Endothelial cell (in vitro differentiated cells): ENCODE measurements at places on chromosomes 13 and 19.

GRCh38 chr13:105847527-105848291 is 687.8 kb downstream of the EFNB2 start:
- no peak for DNase-seq

GRCh38 chr13:108154421-108154858 is 60.9 kb downstream of the LIG4 start:
- no peak for DNase-seq

GRCh38 chr19:7018828-7019227 is 2.4 kb downstream of the MBD3L2B start:
- no peak for DNase-seq

- DNase-seq, result no peak
Measured at GRCh38 chr19:55255618-55256423, 3.0 kb downstream of the PPP6R1 start.

- DNase-seq, result no peak
Measured at GRCh38 chr13:49897713-49898112, 38.4 kb downstream of the SPRYD7 start.

- no peak for DNase-seq
Measured at GRCh38 chr19:16328824-16329482, 4.3 kb downstream of the KLF2 start.

GRCh38 chr13:112114391-112114790 is 47.4 kb downstream of the SOX1 start:
- no peak for DNase-seq

- DNase-seq, result peak; percentile 14
Measured at GRCh38 chr13:37640499-37640898, 41.9 kb upstream of the POSTN start.

- no peak for DNase-seq
Measured at GRCh38 chr19:15696654-15697194, 23.8 kb downstream of the CYP4F12 start.

DNA sequence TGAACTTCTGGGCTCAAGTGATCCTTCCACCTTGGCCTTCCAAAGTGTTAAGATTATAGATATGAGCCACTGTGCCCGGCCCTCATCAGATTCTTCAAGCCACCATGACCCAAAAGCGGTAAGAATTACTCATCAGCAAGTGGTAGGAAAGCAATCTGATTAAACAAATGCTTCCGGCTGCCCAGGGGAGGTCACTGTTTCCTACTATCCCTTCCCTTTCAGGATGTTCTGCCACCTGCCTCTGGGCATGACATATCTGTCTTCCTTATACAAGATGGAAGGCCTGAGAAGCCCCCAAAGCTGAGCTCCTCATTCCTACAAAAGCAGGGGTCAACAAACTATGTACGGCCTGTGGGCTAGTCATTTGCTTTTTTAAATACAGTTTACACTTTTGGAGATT is 7.0 kb downstream of the ABHD8 start:
- no peak for DNase-seq

- peak; percentile 76 for DNase-seq
Measured at GRCh38 chr19:37691881-37692504, 27.6 kb downstream of the ZNF607 start.

DNA sequence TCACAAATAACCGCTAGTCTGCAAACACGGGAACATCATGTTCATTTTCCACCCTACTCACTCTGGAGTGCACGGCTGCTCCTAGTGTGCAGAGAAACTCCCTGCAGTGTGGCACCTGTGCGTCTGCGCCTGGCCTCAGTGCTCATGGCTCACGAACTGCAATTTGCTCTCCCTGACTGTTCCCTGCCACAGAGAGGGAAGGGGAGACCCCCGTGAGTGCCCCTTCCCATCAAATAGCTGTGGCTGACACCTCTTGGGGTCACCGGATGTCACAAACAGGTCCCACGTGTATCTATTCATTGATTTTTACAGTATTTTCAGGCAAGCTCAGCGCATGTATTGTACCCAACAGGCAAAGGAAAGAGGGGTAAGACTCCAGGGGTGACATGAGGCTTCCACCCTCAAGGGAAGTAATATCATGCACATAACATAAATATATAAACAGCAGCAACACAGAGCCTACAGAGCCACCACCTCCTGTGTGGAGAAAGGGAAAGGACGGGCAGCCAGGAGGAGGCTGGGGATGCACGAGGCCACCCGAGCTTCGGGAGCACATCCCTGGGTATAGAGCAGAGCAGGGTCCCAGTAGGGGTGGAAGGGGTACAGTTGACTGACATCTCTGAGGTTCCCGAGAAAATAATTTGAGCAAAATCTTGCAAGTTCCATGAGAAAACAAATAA is 140.3 kb upstream of the SOX1 start:
- no peak for DNase-seq

- no peak for DNase-seq
Measured at GRCh38 chr13:110220471-110220870, 86.5 kb downstream of the COL4A1 start.

DNA sequence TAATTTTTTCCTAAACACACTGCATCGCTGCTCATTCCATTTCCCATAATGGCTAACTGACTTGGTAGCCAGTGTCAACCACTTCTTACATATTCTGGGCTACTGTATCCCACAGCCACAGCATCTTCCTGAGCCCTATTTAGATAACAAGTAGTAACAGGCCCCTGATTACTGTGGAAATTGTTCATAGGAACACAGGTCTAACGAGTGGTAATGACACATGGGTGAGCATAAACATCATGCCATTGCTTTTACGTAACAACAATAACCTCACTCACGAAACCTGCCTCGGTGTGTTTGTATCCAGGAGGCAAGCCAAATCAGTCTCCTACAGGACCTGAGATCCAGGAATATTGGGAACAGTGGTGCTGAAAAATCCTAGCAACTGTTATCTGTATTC is 438.6 kb downstream of the KLF5 start:
- DNase-seq, result no peak

- no peak for DNase-seq
Measured at GRCh38 chr13:107493266-107493665, 722.1 kb downstream of the LIG4 start.

GRCh38 chr13:107675847-107676550 is 539.3 kb downstream of the LIG4 start:
- no peak for DNase-seq

DNA sequence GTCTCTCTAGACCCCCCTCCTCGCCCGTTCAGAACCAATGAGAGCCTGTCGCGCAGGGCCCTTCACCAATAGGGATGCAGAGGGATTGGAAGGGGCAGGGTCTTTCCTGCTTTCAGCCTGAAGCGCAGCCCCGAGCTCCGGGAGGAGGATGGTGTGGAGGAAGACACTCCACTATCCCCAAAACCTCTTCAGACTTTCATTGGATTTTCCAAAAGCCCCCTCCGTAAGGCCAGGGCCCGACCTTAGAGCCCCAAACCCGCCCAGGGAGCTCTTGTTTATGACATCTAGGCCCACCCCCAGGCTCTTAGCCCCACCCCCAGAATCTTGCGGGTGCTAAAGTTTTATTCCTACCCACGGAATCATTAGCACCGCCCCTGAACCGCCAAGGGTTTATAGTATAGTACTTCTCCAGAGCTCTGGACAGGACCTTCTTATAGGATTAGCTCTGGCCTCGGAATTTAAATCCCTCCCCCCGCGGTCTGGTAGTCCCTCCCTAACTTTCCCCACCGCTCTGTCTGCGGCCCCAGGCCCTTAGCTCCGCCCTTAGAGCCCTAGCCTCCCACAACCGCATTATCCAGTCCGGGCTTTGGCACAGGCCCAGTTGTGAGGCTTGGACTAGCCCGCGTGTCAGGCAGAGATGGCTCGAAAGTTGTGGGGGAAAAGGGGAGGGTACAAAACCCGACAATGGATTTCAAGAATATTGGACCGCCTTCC is 6.6 kb upstream of the EML2 start:
- DNase-seq, result peak; percentile 46

GRCh38 chr13:72390909-72391308 is 336.5 kb downstream of the MZT1 start:
- no peak for DNase-seq

DNA sequence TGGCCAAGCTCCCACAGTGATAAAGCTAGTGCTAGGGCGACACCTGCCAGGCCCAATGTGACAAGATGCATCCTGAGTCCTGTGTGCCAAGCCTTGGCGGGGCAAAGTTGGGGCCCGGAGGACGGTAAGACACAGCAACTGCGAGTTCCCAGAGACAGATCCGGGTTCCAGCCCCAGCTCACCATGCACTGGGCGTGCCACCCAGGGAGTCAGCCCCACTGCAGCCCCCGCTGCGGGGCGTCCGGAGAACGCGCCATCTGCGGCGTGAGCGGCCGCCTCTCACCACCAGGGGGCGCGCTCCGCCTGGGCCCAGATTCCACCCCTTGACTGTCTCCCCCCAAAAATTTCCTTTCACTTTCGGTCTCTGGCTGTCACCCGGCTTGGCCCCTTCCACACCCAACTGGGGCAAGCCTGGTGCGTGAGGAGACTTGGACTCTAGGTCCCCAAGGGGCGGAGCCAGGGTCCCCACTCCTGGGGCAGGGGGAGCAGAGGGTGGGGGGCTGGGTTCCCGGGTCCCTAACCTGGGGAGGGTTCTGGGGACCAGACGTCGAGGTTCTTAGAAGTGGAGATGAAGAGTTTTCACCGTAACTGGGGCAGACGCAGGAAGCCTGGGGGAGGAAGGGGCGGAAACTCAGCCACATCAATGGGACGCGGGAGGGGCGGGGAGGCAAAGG is at the start of gene FLT3LG:
TSS of gene FLT3LG (plus strand) at position 348 of the 674 bp plus-strand sequence. CDS start 425 bp downstream, outside the sequence.
- DNase-seq, result peak; percentile 66

DNA sequence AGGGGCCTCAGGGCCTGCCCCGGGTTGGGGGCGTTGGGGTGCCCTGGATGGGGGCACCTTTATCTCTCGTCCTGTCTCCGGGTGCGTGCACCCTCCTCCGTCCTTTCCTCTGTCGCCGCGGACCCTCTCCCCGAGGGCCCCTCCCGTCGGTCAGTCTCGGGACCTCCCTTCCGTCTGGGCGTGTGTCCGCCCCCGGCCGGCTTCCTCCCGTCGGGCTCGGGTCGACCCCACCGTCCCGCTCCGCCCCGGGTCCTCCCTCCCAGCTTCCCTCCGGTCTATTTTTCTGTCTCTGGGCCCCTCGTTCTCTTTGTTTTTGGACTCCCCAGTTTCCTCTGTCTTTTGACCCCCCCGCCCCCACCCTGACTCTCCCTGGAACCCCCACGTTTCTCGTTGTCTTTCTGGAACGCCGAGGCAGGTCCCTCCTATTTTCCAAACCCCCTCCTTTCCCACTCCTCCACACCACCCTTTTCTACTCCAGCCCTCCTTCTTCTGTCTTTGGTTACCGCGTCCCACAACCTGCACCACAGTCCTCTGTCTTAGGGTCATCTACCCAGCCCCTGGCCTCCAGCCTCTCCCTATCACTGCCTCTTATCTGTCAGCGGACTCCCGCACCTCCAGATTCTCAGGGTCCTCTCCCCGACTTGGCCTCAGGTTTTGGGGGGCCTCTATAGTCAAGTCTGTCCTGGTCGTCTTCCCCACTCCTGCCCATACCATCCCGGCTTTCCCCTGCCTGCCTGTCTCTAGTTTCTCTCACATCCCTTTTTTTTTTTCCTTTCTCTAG is 757 bp downstream of the EGLN2 start:
- peak; percentile 57 for DNase-seq

- DNase-seq, result peak; percentile 52
Measured at GRCh38 chr13:98033277-98034247, 80.1 kb downstream of the IPO5 start.

- no peak for DNase-seq
Measured at GRCh38 chr13:113978741-113979481, 5.0 kb upstream of the C13orf46 start.

DNA sequence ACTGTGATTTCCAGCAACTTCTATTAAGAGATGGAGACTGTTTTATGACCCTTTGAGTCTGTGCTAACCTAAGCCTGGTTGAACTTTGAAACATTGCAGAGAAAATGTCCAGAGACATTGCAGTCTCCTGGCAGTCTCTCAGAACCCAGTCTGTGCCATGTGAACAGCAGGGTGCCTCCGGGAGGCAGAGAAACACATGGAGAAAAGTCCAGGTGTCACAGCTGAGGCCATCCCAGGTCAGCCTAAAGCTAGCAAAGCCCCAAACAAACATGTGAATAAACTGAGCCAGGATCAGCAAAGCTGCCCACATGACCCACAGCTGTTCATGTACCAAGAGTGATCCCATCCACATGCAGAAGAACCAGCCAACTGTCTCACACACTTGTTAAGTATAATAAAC is 7.8 kb downstream of the CYP4F11 start:
- no peak for DNase-seq

DNA sequence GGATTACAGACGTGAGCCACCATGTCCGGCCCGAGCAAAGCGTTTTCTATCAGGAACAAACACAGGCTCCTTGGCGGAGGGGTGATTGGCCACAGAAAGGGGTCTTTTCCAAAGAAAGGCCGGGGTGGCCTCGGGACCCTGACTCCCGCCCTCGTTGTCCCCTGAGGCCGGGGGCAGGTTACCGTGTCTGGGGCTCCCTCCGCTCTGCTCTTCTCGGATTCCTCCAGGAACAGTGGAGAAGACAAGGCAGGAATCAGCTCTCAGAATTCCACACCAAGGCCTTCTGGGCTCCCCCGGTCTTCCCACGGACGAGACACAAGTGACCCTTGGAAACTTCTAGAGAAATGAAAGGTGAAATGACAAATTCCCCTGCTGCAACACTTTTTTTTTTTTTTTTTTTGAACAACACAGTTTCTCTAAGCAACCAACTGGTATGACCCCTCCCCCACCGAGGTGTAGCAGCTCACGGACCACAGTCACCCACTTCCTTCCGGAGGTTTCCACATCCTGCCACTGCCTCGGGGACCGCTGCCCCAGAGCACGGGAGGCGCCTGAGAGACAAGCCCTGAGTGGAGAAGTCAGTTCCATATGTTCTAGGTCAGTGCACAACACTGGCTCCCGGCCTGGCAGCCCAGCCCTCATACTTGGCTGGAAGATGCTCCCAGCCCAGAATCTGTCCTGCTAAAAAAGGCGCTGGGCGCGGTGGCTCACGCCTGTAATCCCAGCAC is 11.0 kb downstream of the MOB3A start:
- DNase-seq, result peak; percentile 69

DNA sequence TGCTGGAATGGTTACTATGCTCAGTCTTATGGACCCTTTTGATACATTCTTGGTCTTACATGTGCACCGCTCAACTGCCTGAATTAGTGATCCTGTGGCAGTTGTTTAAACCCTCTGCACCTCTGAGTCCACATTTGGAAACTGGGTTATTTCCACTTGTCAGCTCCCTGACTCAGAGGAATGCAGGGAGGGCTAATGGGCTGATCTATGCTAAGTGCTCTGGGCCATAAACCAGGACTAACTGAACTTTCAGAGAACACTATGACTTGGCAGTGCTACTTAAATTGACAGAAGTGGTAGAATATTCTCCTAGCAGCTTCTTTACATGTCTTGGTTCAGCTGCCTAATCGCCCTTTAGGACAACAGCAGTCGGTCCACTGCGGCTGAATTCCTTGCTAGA is 26.8 kb upstream of the MED4 start:
- no peak for DNase-seq

GRCh38 chr13:98500963-98501421 is 75.9 kb downstream of the STK24 start:
- no peak for DNase-seq

- DNase-seq, result no peak
Measured at GRCh38 chr13:51921790-51922740, 60.3 kb downstream of the CCDC70 start.
